ENCODE measurements at places on chromosomes 16 and 17.
A peak's percentile ranks its signal among the peaks of the same experiment; 100 is the strongest.

DNA sequence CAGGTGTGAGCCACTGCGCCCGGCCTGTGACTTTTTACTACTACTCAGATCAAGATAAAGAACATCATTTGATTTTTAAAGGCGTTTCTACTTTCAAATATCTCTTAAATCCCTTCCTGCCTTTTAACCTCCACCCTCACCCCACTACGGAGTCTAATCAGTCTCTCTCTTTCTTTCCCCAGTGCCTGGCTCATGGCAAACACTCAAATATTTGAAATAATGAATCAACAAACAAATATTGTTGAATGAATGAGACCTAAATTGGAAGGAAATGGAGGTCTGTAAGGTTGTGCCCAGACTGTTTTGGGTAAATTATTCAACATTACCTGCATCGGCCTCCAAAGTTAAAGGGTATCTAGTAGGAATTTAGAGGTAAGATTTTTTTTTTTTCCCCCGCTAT, 14.7 kb downstream of the COPZ2 start:
- DNase-seq, result no peak

DNA sequence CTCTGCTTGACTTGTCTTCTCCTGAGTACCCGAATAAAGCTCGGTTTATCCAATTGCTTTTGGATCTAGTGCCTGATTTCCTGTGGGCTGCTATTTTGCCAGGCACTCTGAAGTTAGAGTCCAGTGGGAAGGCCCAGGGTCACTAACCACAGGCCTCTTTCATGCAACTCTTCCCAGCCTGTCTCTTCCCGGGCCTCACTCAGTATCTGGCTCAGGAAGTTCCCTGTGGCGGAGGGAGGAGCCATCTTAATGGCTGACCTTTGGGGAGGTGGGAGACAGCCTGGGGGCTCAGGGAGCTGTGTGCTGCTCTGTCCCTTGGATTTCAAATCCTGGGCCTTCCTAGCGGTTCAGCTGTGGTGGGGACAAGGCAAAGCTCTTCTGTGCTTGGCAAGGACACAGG, 328.5 kb downstream of the SLC39A11 start:
- no peak for DNase-seq

DNA sequence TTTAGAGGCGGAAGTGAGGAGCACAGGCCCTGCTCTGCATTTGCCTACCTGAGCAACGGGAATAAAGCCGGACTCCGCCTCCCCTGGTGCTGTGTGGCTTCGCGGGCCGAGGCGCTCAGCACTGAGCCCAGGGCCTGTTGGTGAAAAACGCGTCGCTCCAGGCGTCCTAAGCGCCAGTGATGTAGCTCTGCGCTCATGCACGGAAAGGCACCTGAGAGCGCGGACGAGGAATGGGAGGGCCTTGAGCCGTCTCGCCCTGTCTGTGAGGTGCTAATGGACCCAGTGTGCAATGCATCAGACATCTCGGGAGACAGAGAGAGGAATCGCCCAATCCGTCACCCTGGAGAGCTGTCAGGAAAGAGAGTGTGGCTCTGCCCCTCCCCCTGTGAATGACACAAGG, 17.2 kb upstream of the ATP2A3 start:
- DNase-seq, result no peak

- no peak for DNase-seq
These were observed 107.4 kb downstream of the GAS7 start for GRCh38 chr17:10091046-10091445.

DNA sequence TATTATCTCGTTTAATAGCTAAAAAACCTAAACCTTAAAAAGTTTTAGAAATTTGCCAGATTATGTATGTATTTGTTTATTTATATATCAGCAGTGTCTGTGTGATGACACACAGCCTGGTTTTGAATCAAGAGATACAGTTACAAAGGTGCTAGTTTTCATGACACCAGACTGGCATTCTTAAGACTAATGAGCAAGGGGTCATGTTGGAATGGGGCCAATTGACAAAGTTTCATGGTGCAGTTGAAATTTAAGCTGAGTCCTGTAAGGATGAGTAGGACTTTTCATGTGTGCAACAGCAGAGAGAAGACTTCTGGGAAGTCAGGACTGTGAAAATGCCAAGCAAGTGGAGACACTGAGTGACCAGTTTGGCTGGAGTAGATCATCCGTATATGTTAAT, 3.2 kb upstream of the KRT10 start:
- DNase-seq, result no peak

GRCh38 chr17:68805609-68806008, 149.6 kb downstream of the ABCA8 start:
- no peak for DNase-seq

DNA sequence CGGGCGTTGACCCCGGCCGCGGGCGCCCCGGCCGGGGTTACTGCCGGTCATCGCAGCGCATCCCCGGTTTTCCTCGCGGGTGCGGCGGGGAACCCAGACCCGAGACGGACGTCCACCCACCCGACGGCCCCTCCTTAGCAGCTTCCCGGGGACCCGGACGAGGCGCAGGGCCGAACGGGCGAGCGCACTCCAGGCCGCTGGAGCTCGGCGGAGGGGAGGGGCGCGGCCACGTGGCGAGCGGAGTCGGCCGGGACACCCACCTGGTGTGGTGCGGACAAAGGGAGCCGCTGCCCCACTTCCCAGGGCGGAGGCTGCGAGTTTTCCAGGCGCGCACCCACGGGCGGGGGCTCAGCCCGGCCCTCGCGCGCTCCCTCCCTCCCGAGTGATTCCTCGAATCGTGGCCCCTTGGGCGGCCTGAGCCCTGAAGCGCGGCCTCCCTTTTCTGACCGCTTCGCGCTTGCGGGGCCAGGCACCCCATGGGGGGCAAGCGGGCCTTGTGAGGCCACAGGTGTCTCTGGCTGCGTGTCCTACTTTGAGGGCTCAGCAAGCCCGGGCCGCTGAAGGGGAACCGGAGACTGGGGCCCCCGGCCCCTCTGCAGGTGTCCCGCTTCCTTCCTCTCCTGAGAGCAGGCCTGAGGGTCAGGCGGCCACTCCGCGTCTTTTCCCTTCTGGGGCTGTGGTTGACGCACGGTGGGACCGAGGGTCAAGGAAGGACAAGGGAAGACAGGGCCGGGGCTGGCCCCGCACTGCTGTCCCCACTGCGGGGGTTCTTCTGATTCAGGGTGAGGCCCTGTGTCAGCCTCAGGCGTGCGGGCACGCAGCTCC, 1.1 kb upstream of the FASN start:
- no peak for DNase-seq

GRCh38 chr16:57612494-57612893, 15.9 kb upstream of the ADGRG1 start:
- DNase-seq, result no peak

GRCh38 chr17:49694847-49695697, 12.7 kb downstream of the SLC35B1 start:
- peak; percentile 85 for DNase-seq

DNA sequence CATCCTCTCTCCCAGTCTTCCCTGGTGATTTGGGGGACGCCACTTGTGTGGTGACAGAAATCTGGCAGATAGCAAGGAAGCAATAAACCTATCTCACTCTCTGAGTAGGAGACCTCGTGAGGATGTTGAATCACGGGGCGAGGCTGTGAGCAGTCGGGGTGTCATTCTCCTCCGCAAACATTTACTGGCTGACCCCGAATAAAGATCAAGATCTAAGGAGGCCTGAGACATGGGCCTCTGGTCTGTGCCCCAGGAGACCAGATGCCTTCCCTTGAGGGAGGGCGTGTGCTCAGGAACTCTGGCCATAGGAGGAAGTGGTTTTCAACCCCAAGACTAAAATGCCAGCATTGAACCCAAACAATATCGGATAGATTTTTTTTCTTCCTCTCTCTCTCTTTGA, 53.1 kb downstream of the FOXL1 start:
- no peak for DNase-seq

DNA sequence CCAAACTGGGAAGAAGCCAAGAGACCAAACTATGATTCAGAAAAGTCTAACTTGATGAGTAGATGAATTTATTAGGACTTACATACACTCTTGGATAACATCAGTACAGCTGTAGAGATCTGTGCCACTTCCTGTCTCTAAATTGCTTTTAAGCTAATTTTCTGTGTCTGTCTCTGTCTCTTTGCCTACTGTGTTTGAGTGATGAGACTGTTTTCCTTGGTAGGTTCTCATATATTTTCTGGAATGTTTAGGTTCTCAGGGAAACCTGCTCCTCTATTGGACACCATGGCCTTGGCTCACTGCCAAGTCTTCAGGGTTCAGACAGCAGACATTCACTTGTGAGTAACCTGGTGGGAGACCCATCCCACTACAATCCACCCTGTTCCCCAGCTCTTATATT, 103.5 kb upstream of the KIF2B start:
- DNase-seq, result no peak

DNA sequence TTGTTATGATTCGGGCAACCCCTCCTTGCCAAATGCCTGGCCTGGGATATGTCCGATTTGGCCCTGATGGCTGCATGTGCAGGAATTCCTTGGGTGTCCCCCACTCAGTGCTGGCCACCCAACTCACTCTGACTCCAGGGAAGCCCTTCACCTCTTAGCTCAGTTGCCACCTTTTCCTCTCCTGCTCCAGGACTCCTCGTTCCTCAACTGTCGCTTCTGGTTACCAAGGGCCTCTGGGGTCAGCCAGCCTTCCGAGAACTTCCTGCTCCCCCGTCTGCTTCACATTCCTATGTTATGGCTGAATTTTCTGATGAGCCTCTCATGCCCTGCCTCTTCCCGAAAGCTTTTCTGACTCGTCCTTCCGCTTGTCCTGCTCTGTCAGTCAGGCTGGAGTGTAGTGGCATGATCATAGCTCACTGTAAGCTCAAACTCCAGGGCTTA, 63.5 kb downstream of the SPACA3 start:
- no peak for DNase-seq

DNA sequence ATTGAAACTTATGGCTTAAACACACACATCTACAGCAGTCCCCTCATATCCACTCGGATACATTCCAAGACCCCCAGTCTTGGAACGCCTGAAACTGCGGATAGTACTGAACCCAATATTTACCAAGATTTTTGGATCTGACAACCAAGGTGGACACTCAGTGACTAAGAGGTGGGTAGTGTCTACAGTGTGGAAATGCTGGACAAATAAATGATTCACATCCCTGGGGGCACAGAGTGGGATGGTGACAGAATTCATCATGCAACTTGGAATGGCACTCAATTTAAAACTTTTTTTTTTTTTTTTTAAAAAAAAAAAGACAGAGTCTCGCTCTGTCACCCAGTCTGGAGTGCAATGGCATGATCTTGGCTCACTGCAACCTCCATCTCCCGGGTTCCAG, 54.2 kb upstream of the TRAP1 start:
- DNase-seq, result no peak

- no peak for DNase-seq
These were observed 18.1 kb upstream of the ITPRIPL2 start for GRCh38 chr16:19095654-19096053.

GRCh38 chr17:74345433-74346241, 16.0 kb downstream of the BTBD17 start:
- DNase-seq, result no peak

- no peak for DNase-seq
These were observed 422.3 kb upstream of the PSMD7 start for GRCh38 chr16:73874324-73874723.

- DNase-seq, result no peak
These were observed 1.3 kb downstream of the C17orf58 start for GRCh38 chr17:67994817-67995569.

DNA sequence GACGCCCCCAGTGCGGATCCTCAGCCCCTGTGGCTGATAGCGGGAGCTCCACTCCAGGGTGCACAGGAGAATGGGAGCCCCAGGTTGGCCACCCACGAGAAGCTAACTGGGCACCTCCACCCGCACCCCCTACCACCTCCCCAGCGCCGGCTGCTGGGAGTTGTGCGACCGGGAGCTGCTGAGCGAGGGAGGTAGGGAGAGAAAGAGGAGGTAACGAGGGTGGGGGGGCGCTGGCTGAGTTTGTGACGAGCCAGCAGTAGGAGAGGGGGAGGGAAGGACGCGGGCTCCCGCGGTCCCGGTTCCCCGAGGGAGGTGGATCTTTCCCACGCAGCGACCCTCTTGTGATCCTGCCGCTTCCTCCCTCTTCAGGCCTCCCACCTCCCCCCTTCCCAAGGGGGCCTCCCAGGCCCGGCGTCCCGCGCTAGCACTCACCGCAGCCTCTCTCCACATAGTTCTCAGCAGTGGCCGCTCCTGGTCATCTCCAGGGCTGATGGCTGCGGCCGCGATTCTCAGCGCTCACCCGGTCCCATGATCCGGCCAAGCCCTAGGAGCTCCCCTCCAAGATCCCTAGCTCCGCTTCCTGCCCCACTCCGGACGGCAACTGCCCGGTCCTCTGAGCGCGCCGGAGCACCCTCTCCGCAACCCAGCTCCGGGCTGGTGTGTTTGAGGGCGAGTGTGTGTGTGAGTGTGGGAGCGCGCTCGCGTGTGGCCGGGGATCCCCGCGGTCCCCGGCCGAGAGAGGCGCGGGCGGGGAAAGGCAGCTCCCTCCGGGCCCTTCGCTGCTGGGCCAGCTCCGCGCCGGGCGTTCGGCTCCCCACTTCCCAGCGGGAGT, at the start of gene GRIN2A:
TSS of gene GRIN2A (minus strand) at position 207 of the 832 bp plus-strand sequence. CDS start 2,017 bp downstream, outside the sequence.
- peak; percentile 9 for DNase-seq

- no peak for DNase-seq
These were observed 12.7 kb downstream of the CDK5RAP3 start for GRCh38 chr17:47983492-47984223.

DNA sequence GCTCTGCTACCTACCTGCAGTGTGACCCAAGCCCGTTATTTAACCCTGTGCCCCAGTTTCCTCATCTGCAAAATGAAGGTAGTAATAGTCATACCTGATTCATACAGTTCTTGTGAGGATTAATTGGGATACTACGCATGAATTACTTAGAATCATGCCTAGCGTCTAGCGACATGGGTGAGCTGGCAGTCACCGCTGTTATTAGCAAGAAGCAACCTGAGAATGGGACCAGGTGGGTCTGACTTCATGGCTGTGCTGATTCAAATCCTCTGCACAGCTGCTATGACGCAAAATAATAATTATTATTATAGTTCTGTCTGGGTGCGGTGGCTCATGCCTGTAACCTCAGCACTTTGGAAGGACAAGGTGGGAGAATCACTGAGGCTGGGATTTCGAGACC, 7.9 kb downstream of the SOCS1 start:
- DNase-seq, result no peak

DNA sequence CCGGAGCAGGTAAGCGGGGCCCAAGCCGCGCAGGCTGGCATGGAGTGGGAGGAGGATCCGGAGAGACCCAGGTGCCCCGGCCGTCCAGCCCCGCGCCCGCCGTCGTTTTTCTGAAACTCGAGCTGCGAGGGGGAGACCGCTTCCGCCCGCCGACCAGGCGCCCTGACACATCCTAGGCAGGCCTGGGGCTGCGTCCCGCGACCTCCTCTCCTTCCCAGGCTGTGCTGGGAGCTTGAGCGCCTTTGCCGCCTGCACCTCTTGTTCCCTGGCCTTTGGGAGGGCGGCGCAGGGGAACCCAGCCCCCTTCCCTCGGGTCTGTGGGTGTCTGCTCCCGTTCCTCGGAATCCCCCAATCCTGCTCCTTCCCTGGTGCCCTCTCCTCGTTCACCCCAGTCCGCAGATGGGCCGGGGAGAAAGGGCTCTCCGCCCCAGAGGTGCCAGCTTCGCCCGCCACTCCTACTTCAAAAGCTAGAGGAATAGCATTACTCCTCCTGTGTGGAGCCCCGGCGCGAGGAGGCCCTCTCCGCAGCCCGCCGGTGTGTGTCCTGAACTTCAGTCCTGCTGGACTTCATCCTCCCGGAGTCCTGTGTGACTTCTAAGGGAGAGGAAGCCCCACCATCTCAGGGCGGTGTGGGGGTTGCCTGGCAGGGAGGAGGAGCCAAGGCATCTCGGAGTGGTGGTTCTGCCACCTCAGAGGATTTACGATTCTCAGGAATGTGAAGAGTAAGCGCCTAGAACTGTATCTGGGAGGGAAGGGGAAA, 1.0 kb downstream of the NHERF1 start:
- peak; percentile 64 for DNase-seq

GRCh38 chr16:67212766-67213165, 13.8 kb downstream of the ELMO3 start:
- no peak for DNase-seq

GRCh38 chr17:38885728-38886642, 16.1 kb downstream of the LASP1 start:
- no peak for DNase-seq

Data from stimulated activated naive CD8-positive, alpha-beta T cell treated with anti-CD3 and anti-CD28 coated beads, Interleukin-15, Interleukin-2, amounts not matched to agents 100 U/mL and 50 U/mL, for 24 hours (primary cell).